CD4-positive, alpha-beta T cell treated with Interleukin-4 for 1 hour (primary cell): ENCODE measurements at places on chromosomes 2 and 18.

- no peak for DNase-seq
These were observed 149.2 kb upstream of the NCK2 start for GRCh38 chr2:105595536-105595935.

DNA sequence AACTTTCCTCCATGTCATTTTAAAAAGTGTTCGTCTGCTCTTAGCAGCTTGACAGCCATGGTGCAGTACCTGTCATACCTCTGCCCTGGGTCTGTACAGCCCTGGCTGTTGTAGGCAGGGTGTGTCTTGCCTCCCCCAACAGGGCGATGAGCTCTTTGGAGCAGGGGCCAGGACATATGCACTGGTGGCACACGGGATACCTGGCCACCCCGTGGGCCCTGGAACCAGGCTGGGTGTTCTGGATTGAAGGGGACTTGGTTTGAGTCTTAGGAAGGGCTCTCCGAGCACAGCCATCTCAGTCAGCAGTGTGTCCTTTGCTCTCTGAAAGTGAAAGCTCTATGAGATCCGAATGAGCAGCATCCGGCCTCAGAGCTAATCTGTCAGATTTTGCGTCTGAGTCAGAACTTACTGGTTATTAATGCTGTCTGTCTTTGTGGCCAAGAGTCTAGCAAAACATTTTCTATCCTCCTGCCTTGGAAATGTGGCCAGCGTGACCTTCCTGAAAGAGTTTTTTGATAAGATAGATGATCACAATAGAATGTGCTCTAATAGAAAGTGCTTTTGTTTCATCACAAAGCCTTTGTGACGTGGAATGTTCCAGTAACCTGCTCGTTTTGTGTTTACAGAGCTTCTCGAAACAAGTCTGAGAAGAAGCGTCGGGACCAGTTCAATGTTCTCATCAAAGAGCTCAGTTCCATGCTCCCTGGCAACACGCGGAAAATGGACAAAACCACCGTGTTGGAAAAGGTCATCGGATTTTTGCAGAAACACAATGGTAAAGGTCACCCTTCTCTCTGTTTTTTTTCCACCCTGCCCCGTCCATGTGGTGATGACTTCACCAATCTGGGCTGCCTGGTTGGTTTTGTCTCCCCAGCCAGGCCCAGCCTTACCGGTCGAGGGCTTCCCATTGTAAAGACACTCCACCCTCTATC lies 77.3 kb upstream of the RPL31 start:
- DNase-seq = no peak

DNA sequence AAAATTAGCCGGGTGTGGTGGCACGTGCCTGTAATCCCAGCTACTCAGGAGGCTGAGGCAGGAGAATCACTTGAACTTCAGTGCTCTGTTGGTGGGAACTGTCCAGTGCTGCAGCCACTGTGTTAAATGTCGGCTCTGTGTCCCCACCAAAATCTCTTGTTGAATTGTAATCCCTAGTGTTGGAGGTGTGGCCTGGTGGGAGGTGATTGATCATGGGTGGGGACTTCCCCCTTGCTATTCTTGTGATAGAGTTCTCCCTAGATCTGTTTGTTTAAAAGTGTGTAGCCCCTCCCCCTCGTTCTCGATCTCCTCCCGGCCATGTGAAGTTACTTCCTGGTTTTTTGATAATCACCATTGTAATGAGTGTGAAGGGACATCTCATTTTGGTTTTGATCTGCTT lies 9.8 kb upstream of the RPL31 start:
- DNase-seq = no peak

DNA sequence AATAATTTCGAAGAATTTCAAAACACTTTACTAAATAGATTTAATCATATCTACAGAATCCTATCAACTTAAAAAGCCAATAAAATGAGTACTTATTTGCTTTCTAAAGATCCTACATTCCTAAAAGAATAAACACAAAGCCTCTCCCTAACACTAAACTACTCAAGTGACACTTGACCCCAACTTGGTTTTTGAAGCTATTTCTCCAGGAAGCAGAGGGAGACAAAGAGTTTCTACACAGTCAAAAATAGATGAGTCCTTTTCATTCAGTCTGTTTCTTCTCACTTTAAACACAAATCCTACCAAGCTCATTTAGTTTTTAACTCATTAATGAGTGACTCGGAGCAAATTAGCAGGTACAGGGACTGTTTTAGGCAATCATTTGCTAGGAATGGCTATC lies 2.1 kb downstream of the ATL2 start:
- DNase-seq = no peak

GRCh38 chr2:33321236-33321771 lies 155.1 kb upstream of the RASGRP3 start:
- DNase-seq = no peak

DNA sequence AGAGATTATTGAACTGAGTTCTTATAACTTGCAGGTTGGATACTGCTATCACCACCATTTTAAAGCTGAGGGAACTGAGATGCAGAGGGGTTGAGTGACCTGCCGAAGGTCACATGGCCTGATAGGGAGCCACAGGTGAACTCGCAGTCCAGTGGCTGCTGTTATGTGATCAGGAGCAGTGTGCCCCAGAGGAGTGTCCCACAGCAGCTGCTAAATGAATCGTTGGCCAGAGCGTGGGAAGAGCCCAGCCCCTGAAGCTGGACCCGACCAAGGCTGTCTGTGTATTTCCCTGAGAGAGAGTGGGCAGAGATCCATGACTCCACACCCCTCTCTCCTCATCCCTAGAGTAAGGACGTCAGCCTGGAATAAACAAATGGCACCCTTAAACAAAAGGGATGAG lies 26.7 kb upstream of the PRLH start:
- no peak for DNase-seq

GRCh38 chr18:12336171-12336613 lies 28.2 kb downstream of the TUBB6 start:
- DNase-seq = no peak

DNA sequence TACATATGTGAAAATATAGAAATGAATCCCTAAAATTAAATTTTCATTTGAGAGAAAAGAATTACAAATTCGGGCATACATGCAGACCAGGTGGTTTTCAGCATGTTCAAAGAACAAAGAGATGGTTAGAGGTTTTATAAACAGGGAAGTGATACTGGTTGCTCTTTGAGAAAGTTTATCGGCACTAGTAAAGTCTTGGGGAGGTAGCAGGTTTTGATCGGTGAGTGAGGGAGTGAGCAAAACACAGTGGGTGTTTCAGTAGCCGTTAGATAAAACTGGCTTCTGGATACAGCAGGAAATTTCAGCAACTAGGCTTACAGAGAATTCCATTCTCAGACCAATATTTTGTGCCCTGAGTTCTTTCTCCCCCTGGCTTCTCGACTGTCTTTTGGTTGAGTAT lies 51.1 kb downstream of the DSC3 start:
- DNase-seq = no peak

- no peak for DNase-seq
These were observed 46.7 kb downstream of the ARHGAP28 start for GRCh38 chr18:6776188-6776587.

DNA sequence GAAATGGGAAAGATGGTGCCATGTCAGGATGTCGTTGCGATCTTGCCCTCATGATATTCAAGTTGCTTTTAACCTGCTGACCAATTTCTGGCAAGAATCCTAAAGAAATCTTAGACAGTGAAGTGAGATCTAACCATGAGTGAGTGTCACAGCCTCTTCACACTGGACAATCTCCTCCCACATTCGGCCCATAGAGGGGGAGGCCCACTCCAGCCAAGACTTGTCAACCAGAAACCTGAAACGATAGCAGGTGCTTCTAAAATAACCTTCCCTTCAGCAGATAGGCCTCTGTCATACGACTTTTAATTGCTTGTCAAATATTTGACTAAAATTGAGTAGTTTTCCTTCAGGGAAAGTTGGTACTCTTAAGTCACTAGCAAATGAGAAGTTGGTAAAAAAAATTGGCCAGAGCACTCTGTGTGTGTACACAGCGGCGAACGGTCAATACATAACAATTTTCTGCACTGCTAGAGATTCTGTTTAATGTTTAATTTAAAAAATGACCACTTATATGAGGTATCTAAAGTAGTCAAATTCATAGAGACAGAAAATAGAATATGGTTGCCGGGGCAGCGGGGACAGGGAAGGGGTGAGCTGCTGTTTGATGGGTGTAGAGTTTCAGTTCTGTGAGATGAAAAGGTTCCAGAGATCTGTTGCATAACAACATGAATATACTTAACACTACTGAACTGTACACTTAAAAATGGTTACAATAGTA lies 110.2 kb downstream of the VAPA start:
- no peak for DNase-seq

GRCh38 chr2:152335016-152335725 lies at the start of gene FMNL2:
TSS of gene FMNL2 (plus strand) at chr2:152335174.
- DNase-seq = peak; percentile 43

DNA sequence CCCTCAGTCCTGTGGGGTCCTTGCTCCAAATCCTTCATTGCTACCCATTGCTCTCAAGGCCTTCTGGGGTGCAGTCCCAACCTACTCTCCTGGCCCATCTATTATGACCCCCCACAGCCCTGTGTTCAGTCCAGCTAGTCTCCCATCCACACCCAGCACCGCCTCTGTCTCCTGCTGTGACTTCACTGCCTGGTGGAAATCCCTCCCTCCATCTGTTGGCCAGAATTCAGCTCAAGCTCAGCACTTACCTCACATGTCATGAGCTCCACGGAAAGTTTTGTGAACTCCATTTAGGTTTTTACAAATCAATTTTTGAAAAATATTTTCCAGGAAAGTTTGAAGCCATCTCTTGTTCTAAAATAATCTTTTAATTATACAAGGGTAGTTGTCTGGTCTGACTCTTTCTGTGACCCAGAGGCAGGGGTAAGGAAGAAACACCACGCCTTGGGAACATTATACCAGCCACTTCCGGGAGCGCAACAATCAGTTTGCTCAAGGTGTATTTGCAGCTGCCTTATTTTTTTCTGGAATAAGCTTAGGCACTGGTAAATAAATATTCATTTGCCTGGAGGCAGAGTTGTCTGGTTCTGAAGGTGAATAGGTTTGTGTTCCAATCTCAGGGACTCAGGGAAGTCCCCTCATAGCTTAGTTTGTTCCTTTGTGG lies 110.8 kb downstream of the VIT start:
- DNase-seq = no peak

DNA sequence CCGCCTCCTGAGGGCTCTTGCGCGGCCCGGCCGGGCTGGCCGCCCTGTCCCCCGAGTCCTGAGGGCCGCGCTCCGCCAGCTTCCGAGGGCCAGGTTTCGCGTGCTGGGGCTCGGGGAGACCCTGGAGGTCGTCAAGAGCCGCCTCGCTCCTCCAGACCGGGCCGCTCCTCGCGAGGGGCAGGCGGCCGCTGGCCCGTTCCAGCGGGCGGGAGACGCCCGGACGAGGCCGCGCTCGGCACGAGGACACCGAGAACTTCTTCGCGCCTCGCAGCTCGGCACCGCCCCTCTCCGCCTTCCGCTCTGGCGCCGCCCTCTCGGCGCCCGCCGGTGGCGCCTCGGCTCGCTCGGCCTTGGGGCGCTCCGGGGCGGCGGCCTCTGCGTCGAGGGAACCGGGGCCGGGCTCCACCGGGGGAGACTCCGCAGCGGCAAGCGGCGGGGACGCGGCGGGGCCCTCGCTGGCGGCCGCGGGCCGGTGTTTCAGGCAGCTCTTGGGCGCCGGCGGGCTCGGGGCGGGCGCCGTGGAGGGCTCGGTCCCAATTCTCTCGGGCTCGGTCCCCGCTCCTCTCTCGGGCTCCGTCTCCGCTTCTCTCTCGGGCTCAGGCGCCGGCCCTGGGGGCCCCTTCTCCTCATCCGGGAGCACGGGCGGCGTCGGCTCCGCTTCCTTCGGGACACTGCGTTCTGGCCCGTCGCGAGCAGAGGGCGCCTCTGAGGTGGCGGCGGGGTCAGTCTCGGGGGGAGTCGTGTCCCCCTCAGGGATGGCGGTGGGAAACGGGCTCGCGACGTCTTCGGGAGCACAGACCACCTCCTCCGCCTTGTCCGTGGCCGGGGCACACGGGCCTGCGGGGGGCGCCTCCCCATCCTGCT lies 91.6 kb upstream of the MGAT4A start:
- DNase-seq = peak; percentile 62

DNA sequence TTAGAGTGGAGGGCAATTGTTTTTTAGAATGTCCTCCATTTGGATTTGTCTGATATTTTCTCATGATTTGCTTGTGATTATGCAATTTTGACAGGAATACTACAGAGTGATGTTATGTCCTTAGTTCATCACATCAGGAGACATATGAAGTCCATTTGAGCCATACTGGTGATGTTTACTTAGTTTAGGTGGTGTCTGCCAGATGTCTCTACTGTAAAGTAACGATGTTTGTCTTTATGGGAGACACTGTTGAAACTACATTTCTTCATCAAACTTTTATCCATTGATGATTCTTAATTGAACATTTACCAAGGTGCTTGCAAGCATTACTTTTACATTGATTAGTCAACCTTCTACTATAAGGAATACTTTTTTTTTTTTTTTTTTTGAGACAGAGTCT lies 4.9 kb upstream of the SNORC start:
- no peak for DNase-seq

DNA sequence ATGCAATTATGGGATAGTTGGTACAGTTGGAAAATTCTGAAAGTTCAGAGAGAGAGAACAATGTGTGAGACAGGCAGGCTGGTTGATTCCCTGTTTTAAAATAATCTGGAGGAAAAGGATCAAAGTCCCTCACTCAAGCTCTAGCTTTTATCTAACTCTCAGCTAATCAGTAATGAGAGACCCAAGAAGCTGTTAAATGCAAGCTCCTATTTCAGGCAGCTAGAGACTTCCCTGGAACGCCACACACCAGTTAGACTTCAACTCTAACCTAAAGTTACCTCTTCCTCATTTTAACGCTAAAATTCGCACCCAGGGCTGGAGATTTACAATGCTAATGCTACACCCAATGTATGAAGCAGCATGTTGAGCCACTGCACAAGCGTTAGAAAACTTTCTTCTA lies 243.1 kb downstream of the EN1 start:
- no peak for DNase-seq

DNA sequence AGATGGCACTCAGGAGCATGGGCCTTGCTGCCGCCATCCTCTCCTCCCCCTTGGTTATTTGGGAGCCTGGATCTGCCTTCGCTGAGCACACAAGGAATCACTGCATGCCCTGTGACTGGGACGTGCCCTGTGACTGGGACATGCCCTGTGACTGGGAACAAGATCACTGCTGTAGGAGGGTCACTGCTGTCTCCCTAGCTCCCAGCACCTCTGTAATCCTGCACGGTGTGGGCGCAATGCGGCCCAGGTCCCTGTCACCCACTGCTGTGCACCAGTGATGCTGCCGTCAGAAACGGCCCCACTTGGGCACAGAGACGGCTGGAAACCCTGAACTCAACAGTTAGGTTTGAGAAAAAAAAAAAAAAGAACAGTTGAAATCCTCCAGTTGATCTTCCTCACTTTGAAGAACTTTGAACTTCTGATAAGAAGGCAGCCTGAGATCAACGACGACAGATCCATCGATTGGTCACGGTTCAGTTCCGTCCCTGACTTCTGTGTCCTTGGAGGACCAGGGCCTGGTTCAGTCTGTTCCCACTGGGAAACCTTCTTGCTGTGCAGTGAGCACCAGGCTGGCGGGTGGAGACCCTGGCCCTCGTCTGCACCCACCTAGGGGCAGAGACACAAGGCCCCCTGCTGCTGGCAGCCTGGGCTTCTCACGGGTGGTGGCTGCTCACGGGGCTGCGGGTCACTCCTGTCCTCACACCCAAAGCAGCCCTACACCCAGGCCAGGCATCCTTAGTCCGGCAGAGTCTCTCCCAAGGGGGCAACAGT lies 125.9 kb downstream of the PXDN start:
- DNase-seq = no peak
